NCI-H524 treated with DMSO at 0.1 percent for 48 hours (cell line): ENCODE measurements at places on chromosomes 2 and 18.

DNA sequence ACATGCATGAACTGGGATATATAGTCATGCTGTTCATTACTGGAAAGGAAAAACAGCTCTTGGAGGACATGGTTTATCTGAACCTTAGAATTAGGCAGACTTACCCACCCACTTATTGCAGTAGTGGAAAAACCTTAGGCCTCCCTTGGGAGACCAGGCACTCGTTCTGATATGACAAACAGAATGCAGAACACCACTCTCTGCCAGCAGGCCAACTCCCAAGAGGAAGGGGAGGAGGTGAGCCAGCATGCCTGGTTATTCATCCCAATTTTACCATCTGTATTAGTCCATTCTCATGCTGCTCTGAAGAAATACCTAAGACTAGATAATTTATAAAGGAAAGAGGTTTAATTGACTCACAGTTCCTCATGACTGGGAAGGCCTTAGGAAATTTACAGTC is 17.5 kb downstream of the C18orf63 start:
- DNase-seq, result no peak

DNA sequence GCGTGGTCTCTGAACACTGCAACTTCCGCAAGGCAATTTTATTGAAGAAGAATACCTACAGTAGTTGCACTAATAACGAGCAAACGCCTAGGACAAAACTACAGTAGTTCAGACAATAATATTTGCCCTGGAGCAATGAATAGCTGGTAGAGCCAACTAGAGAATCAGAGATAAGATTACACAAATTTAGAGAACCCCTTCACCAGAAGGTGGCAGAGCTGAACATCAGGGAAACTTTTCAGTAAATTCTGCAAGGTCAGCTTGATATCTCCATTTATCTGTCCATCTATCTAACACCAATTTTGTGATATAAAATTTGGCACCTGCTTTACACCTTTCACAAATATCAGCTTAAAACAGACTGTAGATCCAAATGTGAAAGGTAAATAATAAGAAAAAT is 43.8 kb downstream of the CDH19 start:
- no peak for DNase-seq

GRCh38 chr2:180655842-180656454 is 324.5 kb upstream of the UBE2E3 start:
- DNase-seq, result no peak

GRCh38 chr2:77797088-77797487 is 274.9 kb upstream of the LRRTM4 start:
- no peak for DNase-seq

GRCh38 chr2:37625796-37626571 is 45.5 kb downstream of the CDC42EP3 start:
- no peak for DNase-seq

GRCh38 chr2:23350041-23350791 is 34.8 kb upstream of the KLHL29 start:
- DNase-seq, result no peak

GRCh38 chr18:60698901-60699300 is 326.3 kb upstream of the MC4R start:
- no peak for DNase-seq

DNA sequence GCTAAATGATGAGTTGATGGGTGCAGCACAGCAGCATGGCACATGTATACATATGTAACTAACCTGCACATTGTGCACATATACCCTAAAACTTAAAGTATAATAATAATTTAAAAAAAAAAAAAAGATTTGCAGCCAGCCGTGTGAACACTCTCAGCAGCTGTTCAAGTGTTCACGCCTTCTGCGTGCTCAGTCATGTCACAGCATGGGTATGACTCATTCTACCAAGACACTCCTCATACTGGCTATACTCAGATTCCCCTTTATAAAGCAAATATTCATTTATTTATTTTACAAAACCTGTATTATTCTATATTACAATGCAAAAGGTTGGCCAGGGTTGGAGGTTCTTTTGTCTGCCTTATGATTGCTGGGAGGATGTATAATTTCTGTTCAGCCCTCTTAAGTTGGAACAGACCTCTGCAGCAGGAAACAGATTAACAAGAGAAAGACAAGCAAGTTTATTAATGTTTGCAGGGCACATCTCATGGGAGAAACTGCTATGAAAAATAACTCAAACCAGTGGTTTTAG is 1230.6 kb upstream of the CHAC2 start:
- DNase-seq, result no peak

GRCh38 chr2:189527041-189527750 is 53.4 kb downstream of the SLC40A1 start:
- DNase-seq, result no peak

DNA sequence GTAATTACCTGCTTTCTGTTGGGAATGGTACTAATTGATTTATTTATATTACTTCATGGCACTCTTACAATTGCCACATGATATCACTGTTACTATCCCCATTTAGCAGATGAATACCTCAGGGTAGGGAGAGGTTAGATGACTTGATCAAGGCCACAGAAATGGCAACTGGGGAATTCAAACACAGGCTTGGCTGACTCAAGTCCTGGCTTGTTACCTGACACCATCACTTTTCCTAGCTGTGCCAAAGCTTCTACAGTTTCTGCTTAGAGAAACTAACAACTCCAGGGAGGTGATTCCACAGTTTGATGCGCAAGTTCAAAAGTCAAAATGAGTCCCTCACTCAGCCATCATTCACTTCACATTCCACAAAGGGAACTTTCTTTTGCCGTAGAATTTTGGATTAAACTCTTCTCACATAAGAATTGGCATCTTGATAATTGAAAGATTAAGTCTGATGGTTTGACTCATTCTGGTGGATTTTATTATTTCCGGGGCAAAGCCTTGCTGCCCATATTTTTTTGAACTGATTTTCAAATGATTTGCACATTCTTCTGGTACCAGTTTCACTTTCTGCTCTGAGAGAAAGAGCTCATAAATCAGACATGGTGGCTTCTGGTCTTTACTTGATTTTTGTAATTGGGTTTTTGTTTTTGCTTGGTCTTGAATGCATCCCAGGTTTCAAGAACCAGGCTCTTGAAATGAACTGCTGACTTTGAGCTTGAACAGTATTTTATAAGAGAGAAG is 656.8 kb downstream of the BCL11A start:
- DNase-seq, result no peak

GRCh38 chr2:223560749-223561435 is 41.3 kb downstream of the SCG2 start:
- DNase-seq, result no peak

DNA sequence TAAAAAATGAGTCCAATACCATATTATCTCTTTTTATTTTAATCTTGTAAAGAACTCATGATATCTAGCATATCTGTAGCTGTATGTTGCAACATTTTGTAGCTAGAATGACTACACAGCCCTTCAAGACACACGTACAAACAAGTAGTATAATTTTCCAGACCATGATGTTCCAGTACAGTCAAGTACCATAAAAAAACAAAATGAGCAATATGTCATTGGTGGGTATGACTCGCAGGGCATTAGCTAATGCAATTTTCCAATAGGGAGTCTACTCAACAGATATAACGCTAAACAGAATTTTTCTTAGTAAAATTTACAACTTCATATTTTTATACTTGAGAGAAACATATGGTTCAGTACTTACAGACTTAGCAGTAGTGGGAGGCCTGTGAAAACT is 53.6 kb upstream of the UGP2 start:
- no peak for DNase-seq

DNA sequence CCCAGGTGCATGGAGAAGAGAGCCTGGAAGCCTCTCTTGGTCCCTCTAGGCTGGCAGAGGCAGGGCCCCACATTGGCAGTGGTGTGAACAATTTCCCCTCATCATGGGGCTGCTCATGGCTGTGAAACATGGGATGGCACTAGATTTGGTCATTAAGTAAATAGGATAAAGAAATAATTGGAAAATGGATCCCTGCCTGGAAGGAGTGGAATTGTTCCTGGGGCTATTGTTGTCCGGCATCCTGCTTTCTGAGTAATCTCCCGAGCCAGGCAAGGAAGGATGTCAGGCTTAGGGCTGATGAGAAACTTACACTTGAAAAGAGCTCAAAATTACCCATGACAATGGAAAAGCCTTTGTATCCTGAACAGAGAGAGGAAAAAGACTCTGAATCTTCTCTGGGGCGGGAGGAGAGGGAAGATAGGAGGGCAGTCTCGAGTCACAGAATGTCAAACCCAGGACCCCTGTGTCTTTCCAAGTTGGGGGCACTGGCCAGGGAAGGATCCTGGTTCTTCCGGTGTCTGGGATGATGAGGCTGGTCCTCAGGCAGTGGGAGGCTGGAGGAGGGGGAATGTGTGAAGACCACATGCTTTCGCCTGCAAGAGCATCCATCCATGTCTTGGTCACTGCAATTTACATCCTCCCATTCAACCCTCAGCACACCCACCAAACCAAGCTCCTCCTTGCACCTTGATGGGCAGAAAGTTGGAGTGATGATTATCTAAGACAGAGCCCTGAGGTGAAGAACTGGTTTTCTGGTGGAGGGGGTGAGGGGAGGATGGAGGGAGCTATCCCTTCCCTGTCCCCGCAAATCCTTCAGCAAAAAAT is 27.1 kb upstream of the STEAP3 start:
- DNase-seq, result no peak

DNA sequence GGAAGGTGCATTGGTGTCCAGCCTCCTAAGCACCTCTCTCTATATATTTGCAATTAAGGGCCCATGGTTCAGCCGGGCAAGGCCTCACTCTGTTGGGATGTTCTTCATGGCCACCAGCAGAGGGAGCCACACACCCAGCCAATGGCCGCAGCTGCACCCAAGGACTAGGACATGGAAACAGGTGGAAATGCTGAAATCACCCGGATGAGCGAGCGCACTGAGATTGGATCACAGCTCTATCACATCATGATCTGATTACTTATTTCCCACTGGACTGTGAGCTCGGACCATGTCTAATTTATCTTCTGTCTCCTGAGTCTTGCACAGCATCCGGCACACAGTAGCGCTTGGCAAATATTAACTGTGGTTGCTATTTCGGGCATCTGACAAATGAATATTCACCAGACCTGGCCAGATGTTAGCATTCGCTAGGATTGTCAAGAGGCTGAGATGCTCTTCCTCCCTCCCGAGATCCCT is 31.2 kb downstream of the KIF3C start:
- peak; percentile 34 for DNase-seq

DNA sequence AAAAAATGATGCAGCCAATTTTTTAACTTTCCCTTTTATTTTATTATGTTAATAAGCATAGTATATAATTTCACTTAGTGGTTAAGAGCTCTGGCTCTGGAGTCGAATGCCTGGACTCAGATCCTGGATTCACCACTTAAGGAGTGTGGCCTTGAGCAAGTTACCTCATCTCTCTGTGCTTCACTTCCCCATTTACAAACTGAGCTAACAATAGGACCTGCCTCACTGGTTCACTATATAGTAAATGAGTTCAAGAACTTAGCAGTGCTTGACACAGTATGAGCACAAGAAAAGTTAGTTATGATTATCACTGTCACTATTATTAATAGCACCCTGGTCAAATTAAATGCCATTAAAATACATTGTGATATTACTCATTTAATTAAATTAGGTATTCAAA is 30.6 kb downstream of the SCN3A start:
- no peak for DNase-seq

DNA sequence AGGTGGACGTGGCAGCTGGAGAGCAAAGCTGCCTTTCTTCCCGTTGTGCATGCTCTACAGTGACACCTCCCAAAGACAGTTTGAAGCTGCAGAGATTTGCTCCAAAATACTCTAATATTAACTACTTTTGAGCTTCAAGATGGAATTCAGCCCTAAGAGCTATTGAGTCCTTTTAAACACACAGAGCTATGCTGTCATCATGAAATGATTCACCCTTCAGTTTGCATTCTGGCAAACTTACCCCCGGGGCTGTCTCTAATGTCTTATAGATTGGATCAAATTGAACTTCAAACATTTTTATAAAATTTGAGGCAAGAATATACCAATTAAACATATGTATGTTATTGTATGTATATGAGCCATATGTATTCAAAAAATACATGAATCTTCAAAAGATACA is 110.7 kb upstream of the EFEMP1 start:
- no peak for DNase-seq

DNA sequence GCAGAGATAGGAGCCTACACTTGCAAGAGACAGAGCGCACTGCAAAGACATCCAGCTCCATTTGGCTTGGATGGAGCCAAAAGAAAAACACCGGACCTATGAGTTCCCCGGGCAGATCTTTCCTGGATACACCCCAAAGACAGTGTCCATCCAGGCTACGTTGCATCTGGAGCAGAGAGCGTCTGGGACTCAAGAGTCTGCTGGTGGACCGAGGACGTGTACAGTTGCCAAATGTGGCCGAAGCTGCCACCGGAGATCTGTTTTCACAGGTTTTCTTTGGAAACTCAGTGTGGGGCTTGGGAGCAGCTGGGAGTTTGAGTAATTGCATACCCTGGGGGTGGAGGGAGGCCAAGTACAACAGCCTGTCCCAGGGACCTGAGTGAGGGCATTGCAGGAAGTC is 192.3 kb upstream of the OSR1 start:
- DNase-seq, result no peak

- DNase-seq, result no peak
These were observed 12.8 kb upstream of the TWSG1 start for GRCh38 chr18:9321736-9322135.

- no peak for DNase-seq
These were observed at the start of gene PARD3B for GRCh38 chr2:204544961-204545860. Gene PARD3B (plus strand): TSS chr2:204545475. CDS start chr2:204546000, 525 bp downstream.

DNA sequence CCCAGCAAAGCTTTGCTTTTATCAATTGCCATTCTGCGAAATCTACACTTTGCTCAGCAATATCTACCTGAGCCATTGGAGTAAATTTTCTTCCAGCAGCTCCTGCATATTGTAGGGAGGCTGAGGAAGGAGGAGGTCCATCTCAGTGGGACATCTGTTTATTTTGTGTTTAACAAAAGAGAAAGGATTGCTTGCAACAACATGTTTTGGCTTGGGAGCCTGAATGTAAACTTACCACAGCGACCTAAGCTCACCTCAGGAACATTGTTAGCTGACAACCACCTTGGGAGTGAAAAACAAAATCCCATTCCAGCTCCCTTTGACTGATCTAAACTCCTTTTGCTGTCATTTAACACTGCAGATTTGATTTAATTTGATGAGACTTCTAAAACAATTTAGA is 356.1 kb downstream of the SS18 start:
- DNase-seq, result no peak

DNA sequence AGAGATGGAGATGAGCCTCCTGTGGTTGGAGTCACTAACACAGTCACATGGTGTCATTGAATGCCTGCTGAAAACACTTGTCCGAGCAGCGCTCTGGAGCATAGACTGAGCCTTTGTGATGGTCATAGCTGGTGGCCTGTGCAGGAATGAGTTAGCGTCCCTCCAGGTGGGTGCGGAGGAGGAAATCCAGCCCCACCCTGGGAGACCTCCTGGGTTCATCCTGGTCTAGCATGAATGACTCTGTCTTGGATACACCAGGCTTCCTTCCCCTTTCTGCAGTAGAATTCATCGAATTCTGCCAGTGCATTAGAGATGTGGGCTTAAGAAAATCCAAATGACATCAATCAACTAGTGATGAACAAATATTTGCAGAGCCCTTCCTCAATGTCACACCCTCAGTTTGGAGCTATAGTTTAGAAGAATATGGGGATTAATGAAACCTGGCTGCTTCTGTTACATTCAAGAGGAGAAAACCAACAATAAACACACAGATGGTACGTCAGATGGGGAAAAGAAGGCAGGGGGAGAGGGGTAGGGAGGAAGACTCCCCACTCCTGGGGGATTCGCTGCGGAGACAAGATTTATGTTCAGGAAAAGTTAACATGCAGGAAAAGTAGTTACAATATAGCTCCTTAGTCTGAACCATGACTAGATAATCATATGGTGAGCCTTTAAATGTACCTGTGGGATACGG is 136.7 kb downstream of the DDX1 start:
- peak; percentile 18 for DNase-seq
